ENCODE measurements at places on chromosomes 6 and 20.

GRCh38 chr6:38713812-38714211 is 1.3 kb upstream of the DNAH8 start:
- no peak for DNase-seq

DNA sequence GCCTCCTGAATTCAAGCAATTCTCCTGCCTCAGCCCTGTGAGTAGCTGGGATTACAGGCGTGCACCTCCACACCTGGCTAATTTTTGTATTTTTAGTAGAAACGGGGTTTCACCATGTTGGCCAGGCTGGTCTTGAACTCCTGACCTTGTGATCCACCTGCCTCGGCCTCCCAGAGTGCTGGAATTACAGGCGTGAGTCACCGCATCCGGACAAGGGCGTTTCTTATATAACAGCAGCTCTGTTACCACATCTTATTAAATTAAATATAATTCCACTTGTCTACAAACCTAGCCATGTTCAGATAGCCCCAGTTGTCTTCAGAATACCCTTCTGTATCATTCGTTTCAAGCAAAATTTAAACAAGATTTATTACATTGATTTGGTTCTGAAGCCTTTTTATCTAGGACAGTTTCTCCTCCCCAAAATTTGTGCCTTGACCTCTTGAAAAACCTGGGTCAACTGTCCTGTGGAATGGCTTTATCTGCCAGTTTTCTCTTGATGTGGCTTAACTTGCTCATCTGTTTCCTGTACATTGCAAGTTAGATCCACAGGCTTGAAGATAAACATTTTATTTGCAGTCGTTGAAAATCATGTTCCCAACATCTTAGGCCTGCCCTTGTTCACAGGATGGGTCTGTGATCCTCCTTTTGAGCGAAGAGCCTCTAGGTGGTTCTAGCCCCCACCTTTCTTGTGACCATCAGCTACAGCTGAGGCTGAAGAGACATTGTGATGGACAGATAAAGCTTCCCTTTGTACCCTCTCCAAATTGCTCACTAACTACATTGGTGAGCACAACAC is 132.2 kb downstream of the ARID1B start:
- DNase-seq: no peak

- DNase-seq: no peak
Observed at GRCh38 chr20:40718214-40718977, 29.4 kb upstream of the MAFB start.

GRCh38 chr20:45226287-45226686 is 5.1 kb downstream of the SEMG2 start:
- no peak for DNase-seq

DNA sequence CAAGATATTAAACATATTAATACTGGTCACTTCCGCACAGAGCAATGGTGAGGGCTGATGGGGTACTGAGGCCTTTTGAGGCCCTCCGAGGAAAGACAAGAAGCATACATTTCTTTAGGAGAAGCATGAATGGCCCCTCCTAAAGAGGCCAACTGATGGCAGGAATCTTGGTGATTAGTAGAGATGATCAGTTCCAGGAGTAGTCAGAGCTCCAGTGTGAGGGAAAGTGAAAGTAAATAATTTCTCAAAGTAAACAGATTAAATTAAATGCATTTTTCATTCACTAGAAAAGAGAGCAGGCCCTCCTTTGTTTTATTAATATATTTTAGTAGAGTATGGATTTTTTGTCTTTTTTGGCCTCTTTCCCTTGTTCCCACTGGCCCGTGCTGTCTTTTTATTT is 38.2 kb downstream of the NOX3 start:
- DNase-seq: no peak

- no peak for DNase-seq
Observed at GRCh38 chr6:27977387-27977786, 20.3 kb downstream of the OR2B6 start.

GRCh38 chr6:36613200-36613995 is 19.2 kb downstream of the SRSF3 start:
- DNase-seq: no peak

- DNase-seq: no peak
Observed at GRCh38 chr6:39100358-39100757, 14.6 kb downstream of the SAYSD1 start.

- no peak for DNase-seq
Observed at GRCh38 chr20:44081476-44081875, 105.5 kb downstream of the JPH2 start.

DNA sequence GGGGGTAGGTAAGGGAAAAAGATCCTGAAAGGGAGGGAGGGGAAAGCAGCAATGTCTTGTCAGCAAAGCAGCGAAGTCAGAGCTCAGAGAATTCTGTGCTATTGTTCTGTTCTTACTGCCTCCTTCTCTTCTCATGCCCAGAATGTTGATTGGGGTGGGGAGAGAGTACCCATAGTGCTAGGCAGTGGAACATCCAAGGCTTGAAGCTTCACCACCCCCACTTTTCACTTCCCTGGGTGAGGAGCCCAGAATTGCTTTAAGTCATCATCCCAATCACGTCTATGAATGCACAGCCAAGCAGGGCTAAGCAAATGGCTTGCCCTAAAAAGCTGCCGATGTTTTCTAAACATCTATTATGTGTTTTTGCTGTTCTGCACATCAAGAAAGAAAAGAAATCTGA is 16.5 kb downstream of the REPS1 start:
- peak; percentile 81 for DNase-seq

- no peak for DNase-seq
Observed at GRCh38 chr6:8845690-8846089, 410.3 kb upstream of the SLC35B3 start.

GRCh38 chr20:58959652-58960051 is 21.4 kb upstream of the NELFCD start:
- DNase-seq: no peak

DNA sequence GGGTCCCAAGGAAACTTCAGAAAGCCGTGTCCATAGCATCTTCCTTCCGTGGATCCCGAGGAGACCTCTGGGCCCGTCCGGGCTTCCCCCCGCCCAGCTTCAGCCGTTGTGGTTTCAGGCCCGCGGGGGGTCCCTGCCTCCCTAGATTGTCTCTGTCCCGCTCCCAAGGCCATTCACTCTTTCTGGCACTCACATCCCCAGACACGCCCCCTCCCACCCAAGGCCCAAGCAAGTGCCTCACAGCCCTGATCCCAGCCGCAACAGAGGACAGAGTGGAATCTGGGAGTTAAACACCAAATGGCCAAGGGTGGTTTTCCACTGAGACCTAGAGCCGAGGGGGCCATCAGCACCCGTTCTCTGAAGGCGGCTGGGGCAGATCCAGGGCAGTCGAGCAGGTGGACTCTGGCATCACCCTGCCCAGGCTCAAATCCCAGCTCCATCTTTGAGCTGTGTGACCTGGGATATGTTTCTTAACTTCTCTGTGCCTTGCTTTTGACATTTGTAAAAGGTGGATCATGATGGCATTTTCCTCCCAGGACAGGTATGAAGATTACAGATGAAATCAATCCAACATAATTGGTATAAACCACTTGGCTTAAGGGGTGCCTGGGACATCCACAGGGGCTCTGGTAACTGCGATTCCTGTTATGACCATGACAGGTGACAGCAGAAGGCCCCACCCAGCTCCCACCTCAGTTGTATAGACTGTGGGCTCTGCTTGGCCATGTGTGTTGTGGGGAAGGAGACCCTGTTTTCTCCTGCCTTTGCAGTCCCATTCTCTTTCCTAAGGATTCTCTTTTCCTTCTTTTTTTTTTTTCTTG is 48.1 kb downstream of the CTCFL start:
- DNase-seq: no peak

- DNase-seq: no peak
Observed at GRCh38 chr6:45419571-45420082, 41.9 kb upstream of the SUPT3H start.

DNA sequence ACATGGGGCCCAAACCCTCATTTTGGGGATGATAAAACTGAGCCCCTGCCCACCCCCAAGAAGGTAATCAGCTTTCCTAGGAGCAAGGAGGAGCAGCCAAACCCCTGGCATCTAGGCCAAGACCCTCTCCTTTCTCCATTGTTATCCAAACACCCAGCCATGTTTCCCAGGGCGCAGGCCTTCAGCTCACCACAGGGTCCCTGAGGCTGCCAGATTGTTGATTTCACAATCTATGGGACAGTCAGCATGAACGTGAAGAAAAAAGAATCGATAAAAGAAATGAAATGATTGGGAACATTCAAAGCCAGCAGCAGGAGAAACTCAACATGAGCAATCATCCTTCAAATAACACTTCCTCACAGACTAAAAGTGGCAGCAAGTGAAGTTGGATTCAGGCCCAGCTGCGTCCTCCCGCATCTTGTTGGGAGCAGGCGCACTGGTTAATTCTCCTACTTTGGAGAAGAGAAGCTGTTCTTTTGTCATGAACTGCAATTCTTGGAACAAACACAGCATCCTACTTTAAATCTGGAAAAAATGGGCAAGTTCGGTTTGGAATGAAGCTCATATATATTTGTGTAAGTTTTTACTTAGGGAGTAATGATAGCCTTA is 241.8 kb upstream of the PRDM1 start:
- peak; percentile 36 for DNase-seq

DNA sequence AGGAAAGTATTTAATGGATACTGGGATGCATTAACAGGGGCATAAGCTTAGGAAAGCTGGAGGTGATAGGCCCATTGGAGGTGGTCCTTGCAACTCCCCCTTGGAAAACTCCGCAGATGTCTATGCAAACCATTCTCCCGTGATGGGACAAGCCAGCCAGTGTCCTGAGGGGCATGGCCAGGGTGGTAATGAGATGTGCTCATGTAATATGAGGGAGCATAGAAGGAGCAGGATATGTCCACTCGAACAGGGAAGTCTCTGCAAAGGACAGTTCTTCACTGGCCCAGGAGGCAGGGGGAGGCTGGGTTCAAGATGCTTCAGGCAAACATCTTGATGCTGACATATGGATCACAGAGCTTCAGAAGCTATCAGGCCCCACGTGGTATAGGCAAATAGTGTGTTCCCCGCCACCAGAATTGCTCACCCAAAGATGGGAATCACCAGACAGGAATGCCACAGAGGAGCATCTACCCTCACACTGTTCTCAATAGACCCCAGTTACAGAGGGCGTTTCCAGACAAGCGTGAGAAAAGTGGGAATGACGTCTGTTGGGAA is 201.6 kb upstream of the CDH4 start:
- DNase-seq: no peak

GRCh38 chr6:4902363-4902762 is 101.5 kb downstream of the RPP40 start:
- DNase-seq: no peak

DNA sequence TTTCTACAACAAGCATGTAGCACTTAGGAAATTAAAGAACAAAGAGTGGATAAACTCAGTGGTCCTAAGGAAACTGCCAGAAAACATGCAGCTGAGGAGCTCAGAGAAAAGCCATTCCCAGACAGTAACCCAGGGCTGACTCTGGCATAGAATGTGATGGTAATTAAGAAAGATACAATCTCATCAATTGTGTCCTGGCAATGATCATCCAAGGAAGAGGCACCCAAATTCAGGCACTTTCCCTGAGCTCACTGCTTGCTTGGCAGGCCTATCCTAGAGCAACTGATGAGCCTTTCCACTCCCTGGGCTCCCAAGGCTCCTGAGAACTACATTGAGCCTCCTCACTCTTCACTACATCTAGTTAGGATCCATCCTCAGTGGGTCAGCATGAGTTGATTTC is 16.2 kb downstream of the EIF2S2 start:
- DNase-seq: no peak

GRCh38 chr6:152984513-152984872 is 1.7 kb upstream of the FBXO5 start:
- DNase-seq: no peak

GRCh38 chr20:5715071-5715841 is 34.9 kb upstream of the SHLD1 start:
- no peak for DNase-seq

DNA sequence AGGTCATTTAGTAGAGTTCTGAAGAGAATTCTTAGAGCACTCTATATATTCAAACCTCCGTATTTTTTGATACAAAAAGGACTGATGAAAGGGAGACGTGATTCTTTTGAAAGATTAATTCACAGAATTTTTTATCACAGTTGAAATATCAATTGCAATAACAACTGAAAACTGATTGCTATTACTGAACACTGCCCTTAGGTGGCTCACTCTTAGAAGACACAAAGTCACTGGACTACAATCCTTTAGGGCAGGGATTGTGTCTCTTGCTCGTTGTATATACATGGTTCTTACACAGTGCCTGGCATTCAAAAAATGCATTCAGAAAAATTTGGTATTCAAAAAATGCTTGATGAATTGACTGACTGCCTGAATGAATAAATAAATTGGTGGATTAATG is 17.1 kb upstream of the CALHM6 start:
- DNase-seq: peak; percentile 12

- no peak for DNase-seq
Observed at GRCh38 chr6:148339766-148340165, 2.9 kb upstream of the SASH1 start.

DNA sequence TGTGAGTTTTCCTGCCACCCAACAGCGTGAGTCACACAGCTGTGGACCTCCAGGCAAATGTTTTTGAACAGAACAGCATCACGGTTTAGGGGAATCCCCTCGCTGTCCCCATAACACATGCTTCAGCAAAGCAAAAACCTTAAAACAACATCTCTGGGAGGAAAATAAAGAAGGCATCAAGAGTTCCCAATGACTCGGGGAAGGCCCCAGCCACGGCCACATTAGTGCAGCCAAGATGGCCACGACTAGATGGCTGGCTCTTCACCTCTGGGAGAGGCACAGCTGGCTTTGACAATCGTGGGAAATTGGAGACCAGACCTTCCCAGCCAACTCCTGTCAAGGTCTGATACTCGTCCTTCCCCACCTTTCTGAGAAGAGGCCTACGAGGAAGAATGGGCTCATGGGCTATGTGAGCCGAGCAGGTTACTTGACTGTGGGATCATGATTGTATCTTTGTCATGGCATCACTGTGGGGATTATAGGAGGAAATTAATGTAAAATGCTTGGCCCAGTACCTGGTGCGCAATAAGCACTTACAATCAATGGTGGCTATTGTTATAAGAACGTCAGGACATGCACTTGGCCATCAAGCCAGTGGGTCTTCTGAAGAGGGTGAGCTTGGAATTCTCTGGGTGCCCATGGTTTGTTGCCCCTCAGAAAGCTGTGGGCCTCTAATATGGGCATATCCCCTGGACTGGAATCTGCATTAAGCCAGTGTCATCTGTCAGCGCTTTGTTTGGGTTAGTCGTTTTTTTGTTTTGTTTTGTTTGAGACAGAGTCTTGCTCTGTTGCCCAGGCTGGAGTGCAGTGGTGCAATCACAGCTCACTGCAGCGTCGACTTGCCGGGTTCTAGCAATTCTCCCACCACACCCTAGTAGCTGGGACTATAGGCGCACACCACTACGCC is 43.6 kb downstream of the FGD2 start:
- no peak for DNase-seq

GRCh38 chr6:146896062-146896813 is 297.5 kb downstream of the ADGB start:
- DNase-seq: no peak
